ENCODE measurements at places on chromosomes 3 and 15.

- no peaks in the 10 kb centered on the region for H3K36me3 ChIP-seq
- peaks cover 3% of the 10 kb centered on the region for H3K4me1 ChIP-seq
- no peak for DNase-seq
- no peak overlapping the region for H3K4me3 ChIP-seq
- no peak overlapping the region for H3K27ac ChIP-seq
- H3K27me3 ChIP-seq, result no peaks in the 10 kb centered on the region
Measured at GRCh38 chr15:85583442-85583841, 203.0 kb downstream of the AKAP13 start.

DNA sequence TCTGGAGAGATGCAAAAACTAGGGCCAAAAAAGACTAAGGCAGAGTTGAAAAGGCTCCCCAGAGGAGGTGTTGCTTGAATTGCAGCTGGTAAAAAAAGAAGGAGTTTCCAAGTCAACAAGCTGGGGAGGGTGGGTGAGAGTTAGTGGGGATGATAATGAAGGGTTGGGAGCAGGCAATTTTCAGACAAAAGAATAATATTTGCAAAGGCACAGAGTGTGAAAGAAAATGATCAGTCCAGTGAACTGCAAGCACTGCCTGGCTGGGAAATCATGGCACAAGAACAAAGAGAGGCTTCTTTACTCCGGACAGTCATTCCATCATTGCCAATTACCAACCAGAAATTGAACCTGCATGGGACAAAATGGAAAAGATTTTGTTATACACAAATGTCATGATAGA is 42.2 kb downstream of the C3orf85 start:
- H3K4me1 ChIP-seq, result no peaks in the 10 kb centered on the region
- no peak overlapping the region for H3K4me3 ChIP-seq
- no peaks in the 10 kb centered on the region for H3K36me3 ChIP-seq
- no peaks in the 10 kb centered on the region for H3K27me3 ChIP-seq

DNA sequence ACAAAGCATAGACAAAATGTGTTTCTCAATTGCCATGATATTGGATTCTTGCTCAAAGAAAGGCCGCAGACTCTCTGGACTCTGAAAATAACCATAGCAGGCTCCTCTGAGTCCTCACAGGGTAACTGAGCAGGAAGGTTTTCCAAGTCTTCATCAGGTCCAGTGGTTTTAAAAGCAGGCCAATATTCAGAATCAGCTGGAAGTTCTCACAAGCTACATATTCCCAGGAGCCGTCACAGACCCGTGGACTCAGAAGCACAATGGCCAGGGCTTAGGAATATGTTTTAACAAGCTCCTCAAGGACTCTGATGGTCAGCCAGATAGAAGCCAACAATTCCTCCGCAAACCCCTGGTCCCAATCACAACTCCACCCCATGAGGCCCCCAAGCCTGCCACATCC is 256.1 kb upstream of the ADAMTS9 start:
- H3K36me3 ChIP-seq, result no peaks in the 10 kb centered on the region
- H3K27me3 ChIP-seq, result no peaks in the 10 kb centered on the region
- peaks cover 20% of the 10 kb centered on the region for H3K4me1 ChIP-seq
- DNase-seq, result no peak
- H3K27ac ChIP-seq, result no peak overlapping the region

- H3K36me3 ChIP-seq, result peaks cover 4% of the 10 kb centered on the region
- no peak overlapping the region for H3K4me3 ChIP-seq
- DNase-seq, result no peak
- peaks cover 57% of the 10 kb centered on the region for H3K4me1 ChIP-seq
- no peaks in the 10 kb centered on the region for H3K27me3 ChIP-seq
Measured at GRCh38 chr15:67101911-67102598, 36.7 kb downstream of the SMAD3 start.

DNA sequence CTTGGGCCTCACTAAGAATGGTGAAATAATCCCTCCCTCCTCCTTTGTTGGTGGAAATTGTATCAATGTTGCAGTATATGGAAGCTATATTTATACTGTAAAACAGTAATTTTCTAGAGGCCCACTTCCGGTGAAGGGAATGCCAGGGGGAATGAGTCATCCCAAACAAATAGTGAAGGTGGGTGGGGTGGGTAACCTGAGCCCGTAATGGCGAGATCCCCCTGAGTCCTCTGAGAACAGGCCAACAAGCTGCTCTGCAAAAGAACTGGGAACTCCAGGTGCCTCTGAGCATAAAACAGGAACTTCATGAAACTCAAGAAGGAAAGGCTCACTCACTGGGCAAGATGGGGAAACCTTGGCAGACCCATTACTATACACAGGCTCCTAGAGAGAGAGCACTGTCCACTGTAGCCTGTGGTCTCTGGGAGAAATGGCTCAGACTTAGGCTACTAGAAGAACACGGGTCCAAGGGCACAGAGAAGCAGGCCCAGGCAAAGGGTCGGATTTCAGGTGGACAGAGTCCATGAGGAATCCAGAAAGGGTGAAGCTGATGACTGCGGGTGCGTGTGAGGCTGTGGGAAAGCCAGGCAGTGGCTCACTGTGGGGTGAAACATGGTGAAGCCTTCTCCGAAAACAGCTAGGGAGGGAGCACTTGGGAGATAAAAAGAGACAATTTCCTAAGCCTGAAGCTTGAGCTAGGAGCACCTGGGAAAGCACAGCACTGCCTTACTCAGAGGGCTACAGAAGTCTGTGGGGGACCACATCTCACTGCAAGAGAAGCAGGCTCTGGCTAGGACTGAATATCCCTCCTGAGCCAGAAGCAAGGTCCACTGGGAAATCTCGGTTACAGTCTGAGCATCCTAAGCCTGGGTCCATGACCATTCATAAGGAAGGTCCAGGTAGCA is 19.8 kb downstream of the LARP6 start:
- DNase-seq, result peak; percentile 84
- H3K4me1 ChIP-seq, result peaks cover 31% of the 10 kb centered on the region
- H3K27me3 ChIP-seq, result no peaks in the 10 kb centered on the region

GRCh38 chr3:55498520-55498919 is 11.4 kb upstream of the WNT5A start:
- H3K4me3 ChIP-seq, result no peak overlapping the region
- DNase-seq, result no peak
- no peaks in the 10 kb centered on the region for H3K4me1 ChIP-seq
- no peaks in the 10 kb centered on the region for H3K27me3 ChIP-seq
- no peaks in the 10 kb centered on the region for H3K36me3 ChIP-seq
- H3K27ac ChIP-seq, result no peak overlapping the region

GRCh38 chr3:134186391-134186790 is 64.3 kb downstream of the RYK start:
- H3K36me3 ChIP-seq, result no peaks in the 10 kb centered on the region
- H3K27ac ChIP-seq, result no peak overlapping the region
- H3K4me3 ChIP-seq, result no peak overlapping the region
- H3K4me1 ChIP-seq, result no peaks in the 10 kb centered on the region
- DNase-seq, result no peak

- no peak overlapping the region for H3K27ac ChIP-seq
- no peaks in the 10 kb centered on the region for H3K36me3 ChIP-seq
- H3K4me3 ChIP-seq, result no peak overlapping the region
- no peak for DNase-seq
Measured at GRCh38 chr3:123270818-123271217, 69.1 kb downstream of the SEC22A start.

- no peaks in the 10 kb centered on the region for H3K36me3 ChIP-seq
- no peaks in the 10 kb centered on the region for H3K4me1 ChIP-seq
- no peak for DNase-seq
- no peak overlapping the region for H3K4me3 ChIP-seq
- H3K27me3 ChIP-seq, result no peaks in the 10 kb centered on the region
Measured at GRCh38 chr3:24968036-24968435, 460.0 kb upstream of the RARB start.

- H3K4me1 ChIP-seq, result no peaks in the 10 kb centered on the region
- no peaks in the 10 kb centered on the region for H3K36me3 ChIP-seq
- H3K4me3 ChIP-seq, result no peak overlapping the region
- H3K27ac ChIP-seq, result no peak overlapping the region
Measured at GRCh38 chr3:45564172-45564571, 30.4 kb upstream of the LIMD1 start.

GRCh38 chr3:123148772-123149171 is 53.0 kb upstream of the SEC22A start:
- peaks cover 43% of the 10 kb centered on the region for H3K36me3 ChIP-seq
- H3K27me3 ChIP-seq, result no peaks in the 10 kb centered on the region
- peaks cover 23% of the 10 kb centered on the region for H3K4me1 ChIP-seq
- H3K4me3 ChIP-seq, result no peak overlapping the region
- peak overlapping the region; percentile 37 for H3K27ac ChIP-seq

GRCh38 chr3:71708476-71709105 is 16.6 kb downstream of the EIF4E3 start:
- H3K27ac ChIP-seq, result no peak overlapping the region
- H3K27me3 ChIP-seq, result no peaks in the 10 kb centered on the region
- H3K36me3 ChIP-seq, result no peaks in the 10 kb centered on the region
- H3K4me1 ChIP-seq, result no peaks in the 10 kb centered on the region
- DNase-seq, result no peak

GRCh38 chr15:40847223-40847961 is 3.5 kb downstream of the SPINT1 start:
- peaks cover 3% of the 10 kb centered on the region for H3K4me1 ChIP-seq
- no peaks in the 10 kb centered on the region for H3K36me3 ChIP-seq
- peak; percentile 62 for DNase-seq
- H3K27ac ChIP-seq, result no peak overlapping the region
- H3K27me3 ChIP-seq, result peaks cover 21% of the 10 kb centered on the region

- H3K27me3 ChIP-seq, result no peaks in the 10 kb centered on the region
- H3K27ac ChIP-seq, result no peak overlapping the region
- H3K4me3 ChIP-seq, result no peak overlapping the region
- no peaks in the 10 kb centered on the region for H3K36me3 ChIP-seq
- no peaks in the 10 kb centered on the region for H3K4me1 ChIP-seq
Measured at GRCh38 chr3:31911643-31912042, 69.4 kb downstream of the OSBPL10 start.

DNA sequence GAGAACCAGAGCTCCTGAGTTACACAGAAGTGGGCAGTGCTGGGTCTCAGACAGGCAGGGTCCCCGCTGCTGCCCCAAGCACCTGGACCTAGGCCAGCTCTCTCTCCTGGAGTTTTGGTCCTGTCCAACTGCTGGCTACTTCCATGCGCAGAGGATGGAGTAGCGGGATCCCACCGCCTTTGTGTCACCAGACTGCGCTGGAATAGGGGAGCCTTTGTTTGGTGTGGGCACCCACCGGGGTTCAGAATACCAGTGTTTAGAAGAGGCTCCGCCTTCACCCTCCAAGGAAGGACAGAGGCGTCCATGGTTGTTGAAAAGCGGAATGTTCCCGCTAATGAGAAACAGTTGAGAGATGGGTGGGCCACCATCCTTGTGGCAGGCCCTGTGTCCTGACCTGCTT is 154.4 kb downstream of the DNAJB8 start:
- no peak for DNase-seq
- peaks cover 10% of the 10 kb centered on the region for H3K4me1 ChIP-seq
- no peaks in the 10 kb centered on the region for H3K27me3 ChIP-seq
- H3K27ac ChIP-seq, result no peak overlapping the region

DNA sequence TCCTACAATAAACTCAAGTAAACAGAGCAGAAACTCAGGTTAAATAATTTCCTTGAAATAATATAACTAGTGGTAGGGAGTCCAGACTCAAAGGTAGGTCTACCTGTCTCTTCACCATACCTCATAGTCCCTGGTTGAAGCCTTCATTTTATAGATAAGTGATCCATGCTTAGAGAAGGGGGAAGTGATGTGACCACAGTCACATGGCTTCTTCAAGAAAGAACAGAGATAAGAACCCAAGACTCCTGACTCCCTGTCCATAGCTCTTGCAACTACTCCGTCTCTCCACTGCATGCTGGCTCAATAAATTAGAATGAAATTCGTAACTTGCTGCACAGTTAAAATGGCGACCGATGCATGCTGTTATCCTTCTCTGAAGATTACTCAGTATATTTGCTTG is 11.0 kb upstream of the C15orf61 start:
- no peaks in the 10 kb centered on the region for H3K36me3 ChIP-seq
- no peaks in the 10 kb centered on the region for H3K27me3 ChIP-seq
- DNase-seq, result no peak
- H3K27ac ChIP-seq, result no peak overlapping the region
- no peak overlapping the region for H3K4me3 ChIP-seq

DNA sequence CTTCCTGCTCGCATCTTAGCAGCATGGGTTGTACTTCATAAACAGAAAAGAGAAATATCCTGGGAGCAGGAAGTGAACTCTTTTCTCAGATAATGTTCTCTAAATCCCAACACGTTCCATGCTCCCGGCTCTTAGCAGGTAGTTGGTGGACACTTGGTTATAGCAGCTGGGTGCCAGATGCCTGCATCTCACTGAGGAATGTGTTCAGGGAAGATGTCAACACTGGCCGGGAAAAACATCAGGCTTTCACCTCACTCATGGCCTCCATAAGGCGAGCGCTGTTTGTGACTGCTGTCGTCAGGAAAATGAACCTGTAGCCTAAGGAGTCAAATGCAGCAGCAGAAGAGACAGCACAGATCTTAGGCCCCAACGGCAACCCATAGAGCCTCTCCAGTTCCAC is 4.4 kb upstream of the PRC1 start:
- H3K27ac ChIP-seq, result peak overlapping the region; percentile 16
- no peak overlapping the region for H3K4me3 ChIP-seq
- peaks cover 40% of the 10 kb centered on the region for H3K36me3 ChIP-seq
- no peak for DNase-seq

DNA sequence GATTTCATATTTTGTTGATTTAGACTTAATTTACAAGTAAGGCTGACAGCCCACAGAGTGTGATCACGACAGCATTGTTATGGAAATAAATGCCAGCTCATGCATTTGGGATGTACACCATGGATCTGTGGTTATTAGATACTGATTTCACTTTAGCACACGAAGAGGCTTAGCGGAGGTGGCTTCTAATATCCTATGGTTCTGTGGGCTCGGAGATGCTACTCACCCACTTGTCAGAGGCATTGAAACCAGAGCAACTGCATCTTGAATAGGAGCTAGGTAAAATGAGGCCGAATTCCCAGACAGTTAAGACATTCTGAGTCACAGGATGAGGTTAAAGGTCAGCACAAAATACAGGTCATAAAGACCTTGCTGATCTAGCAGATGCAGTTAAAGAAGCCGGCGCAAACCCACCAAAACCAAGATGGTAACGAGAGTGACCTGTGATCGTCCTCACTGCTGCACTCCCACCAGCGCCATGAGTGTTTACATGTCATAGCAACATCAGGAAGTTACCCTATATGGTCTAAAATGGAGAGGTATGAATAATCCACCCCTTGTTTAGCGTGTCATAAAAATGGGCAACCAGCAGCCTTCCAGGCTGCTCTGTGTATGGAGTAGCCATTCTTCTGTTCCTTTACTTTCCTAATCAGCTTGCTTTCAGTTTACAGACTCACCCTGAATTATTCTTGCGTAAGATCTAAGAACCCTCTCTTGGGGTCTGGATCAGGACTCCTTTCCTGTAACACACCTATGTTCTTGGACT is 117.5 kb downstream of the PGPEP1L start:
- no peak overlapping the region for H3K4me3 ChIP-seq
- H3K27me3 ChIP-seq, result no peaks in the 10 kb centered on the region
- H3K4me1 ChIP-seq, result peaks cover 6% of the 10 kb centered on the region
- no peak overlapping the region for H3K27ac ChIP-seq
- H3K36me3 ChIP-seq, result no peaks in the 10 kb centered on the region

DNA sequence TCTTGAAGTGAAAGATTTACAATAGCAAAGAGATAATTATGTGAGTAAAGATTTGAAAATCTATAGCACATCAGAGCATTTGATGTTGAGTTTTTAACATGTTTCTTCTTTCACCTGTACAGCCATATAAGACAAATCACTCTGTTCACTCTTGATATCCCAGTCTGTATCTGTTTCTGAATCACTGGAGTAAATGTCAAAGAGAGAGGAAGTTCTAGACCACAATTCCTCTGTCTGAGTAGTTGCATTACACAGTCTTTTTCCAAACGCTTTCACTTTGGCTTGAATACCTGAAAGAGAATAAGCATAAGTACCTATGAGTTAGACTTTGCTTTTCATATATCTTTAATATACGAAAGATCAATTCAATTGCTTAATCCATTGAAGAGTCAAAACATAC is 9.9 kb downstream of the THAP10 start:
- DNase-seq, result no peak
- H3K4me3 ChIP-seq, result no peak overlapping the region
- no peaks in the 10 kb centered on the region for H3K27me3 ChIP-seq
- no peaks in the 10 kb centered on the region for H3K4me1 ChIP-seq
- no peak overlapping the region for H3K27ac ChIP-seq

Data from A673 (cell line).